Stimulated activated CD4-positive, alpha-beta T cell treated with anti-CD3 and anti-CD28 coated beads, Interleukin-15, amount 100 ng/mL, for 1 hour (primary cell): ENCODE measurements at places on chromosomes 4 and X.

DNA sequence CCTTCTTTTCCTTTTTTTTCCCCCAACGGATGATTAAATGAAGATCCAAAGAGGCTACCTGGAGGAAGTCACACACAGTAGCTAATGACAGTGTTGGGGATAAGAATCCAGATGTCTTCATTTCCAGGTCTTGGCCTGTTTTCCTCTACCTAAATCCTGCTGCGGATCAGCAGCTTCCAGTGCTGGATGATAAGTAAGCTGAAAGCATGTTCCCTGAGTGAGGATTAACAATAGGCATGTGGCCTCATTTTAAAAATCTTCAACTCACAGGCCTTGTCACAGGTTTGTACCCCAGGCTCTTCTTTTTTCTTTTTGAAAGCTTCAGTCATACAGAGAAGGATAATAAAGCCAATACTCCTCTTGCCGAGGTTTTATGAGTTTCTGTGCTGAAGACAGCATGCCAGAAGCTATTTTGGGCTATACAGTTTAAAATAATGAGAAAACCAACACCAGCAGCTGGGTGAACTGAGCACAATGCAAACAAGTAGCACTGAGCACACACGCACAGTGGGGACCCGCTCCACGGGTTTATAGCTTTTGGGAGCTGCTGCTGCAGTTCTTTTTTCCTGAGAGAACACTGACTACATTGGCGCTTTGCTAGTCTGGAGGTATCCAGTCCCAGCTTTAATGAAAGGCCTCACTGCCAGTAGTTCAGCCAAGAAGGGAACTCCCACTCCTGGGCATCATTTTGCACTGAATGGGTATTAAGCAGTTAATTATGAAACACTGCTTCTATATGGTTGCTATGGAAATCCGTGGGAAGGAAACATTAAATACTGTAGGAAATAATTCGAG is 184.2 kb upstream of the CTSO start:
- DNase-seq, result no peak

GRCh38 chrX:100449696-100450608 is 39.9 kb upstream of the PCDH19 start:
- DNase-seq, result no peak

DNA sequence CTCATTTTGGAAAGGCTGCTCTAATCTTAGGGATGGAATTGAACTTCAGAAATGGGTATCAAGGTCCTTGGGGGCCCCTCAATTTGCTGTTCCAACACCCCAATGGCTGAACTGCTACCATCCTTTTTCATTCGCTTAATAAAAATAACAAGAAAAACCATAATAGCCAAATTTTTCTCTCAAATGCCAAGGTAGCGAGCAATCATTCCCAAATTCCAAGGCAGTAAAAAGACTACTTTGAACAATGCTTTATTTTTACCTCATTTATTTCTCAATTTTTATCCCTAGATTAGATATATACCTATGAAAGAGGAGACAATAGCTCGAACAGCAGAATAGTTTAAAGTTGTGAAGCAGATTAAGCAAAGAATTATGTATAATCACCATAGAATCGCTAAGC is 323.4 kb upstream of the SLC7A11 start:
- no peak for DNase-seq

GRCh38 chr4:185567381-185568376 is 32.4 kb upstream of the PDLIM3 start:
- no peak for DNase-seq

GRCh38 chrX:40423299-40423698 is 157.5 kb upstream of the ATP6AP2 start:
- no peak for DNase-seq

DNA sequence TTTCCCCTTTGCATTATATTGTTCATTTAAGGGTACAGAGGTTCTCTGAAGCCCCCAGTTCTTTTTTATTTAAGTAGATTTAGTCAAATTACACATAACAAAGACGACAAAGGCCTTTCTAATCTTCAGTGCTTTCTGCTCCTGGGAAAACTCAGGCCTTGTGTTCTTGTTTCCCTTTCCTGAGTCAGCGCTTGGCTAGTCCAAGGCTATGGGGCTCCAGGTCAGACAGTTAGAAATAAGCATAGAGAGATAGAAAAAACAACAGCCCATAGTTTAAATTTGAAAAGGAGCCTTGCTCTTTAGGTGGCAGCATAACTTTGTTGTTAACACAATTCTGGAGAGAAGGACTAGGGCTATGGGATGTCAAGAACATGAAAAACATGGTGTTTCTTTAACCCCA is 97.3 kb downstream of the PPP1R2C start:
- no peak for DNase-seq
